ENCODE measurements at places on chromosomes 6 and 20.

DNA sequence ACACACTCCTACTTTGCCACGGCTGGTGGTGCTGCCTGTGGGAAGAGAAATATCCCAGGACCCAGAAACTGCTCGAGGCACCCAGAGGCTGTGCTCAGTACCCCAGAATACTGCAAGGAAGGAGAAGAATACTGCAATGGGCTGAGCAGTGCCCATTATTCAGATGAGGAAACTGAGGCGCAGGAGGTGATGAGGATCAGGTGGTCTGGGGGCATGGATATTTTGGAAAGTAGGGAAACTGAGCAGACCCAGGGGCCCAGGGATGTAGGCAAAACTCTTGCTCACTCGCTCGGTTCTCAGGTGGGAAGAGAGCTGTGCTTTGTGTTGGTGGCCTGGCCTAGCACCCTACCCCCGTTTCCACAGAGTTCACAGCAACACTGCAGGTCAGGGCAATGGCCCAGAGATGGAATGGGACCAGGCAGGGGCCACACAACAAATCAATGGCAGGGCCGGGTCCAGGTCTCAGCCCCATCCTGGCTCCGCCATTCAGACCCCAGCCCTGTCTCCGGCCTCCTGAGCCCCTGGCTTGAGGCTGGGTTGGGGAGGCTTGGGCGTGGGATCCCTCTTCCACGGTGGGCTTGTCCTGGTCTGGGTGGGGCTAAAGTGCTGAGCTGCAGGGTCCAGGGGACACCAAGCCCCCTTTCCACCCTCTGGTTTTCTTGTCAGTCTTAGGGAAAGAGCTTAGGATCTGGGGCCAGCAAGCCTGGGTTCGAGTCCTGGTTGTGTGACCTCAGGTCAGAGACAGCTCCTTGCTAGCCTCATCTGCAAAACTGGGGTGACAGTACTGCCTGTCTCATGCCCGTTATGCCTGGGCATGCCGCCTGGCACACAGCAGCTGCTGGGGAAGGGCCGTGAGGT, 33.9 kb downstream of the SUN5 start:
- DNase-seq, result no peak

DNA sequence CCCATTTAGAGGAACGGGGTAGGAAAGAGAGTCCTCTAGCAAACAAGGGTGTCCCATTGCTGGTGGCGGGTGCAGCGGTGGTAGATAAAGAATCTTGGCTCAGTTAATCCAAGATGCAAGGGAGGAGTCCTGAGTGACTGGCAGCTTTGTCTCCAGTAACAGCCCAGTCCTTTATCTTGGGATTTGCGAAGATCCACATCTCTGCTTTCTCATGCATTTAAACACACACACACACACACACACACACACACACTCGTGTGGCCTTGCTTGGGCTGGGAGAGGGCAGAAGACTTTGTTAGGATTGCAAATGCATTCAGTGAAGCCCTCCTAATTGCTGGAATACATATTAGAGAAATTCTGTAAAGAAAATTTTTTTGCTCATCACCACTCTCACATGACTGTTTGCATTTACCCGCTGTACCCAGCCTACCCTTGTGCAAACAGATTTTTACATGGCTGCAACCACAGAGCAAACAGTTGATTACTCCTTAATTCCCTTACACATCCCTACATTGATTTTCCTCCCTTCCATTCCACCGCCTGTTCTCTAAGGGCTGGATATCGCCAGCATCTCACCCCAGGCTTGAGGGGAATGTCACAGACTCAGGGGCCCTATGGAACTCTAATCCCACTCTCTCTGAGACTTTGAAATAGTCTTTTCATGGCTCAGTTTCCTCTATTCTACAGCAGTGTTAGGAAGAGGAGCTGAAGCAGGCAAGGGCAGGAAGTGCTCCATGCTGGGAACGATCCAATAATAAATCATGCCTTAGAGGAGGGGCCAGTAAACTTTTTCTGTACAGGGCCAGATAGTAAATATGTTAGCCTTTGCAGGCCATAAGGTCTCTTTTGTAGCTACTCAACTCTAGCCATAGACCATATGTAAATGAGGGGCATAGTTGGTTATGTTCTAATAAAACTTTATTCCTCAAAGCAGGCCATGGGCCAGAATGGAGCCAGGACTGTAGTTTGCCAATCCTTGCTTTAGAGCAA, 3.5 kb downstream of the C6orf132 start:
- DNase-seq, result peak; percentile 40

DNA sequence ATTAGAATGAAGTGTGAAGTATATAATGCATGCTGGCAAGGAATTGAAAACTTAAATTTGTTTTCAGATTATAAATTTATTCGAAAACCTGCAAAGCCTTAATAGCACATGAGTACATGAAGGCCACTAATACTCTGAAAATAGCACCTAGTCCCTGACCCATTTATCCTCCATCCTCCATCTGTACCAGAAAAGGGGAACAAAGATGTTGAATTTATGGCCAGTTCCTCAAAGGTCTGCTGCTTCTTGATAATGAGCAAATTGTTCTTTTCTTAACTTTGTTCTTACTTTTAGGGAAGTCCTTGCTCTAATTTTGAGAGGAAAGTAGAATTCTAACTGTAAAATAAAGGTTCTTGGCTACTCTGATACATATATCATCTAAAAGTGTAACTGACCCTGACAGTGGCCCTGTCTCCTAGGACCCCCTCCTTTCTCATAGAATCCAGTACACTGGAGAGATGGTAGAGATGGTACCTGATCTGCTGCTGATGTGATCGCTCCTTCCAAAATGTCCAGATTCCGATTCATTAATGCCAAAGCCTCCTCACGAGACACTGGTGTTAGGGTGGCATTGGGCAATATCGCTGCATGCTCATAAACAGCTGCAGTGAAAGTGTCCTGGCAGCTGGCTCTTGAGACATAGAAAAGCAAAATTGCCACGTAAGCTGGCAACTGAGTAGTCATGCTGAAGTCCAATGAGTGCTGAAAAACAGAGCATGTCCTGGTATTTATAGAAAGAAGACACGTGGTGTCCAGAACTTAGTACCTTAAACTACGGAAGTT, at the start of gene VNN1:
Gene VNN1, minus strand, starts transcription at position 704 of the 783 bp plus-strand sequence. Its CDS starts 20 bp downstream, at position 684.
- DNase-seq, result no peak

DNA sequence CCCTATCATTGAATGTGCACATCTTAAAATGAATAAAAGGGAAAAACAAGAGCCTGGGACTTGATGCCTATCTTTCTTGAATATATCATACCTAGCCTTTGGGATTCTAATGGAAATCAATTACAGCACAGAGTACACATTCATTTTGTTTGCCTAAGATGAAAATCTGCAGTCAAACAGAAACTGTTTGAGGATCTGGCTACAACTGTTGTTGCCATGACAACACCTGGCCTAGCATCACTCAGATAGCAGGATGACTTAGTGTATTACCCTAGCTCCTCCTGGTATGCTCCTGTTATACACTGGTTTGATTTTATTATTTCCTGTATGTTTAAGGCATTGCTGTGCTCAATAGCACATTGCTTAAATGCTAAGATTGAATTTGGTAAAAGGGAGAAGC, 71.5 kb upstream of the LAMP5 start:
- no peak for DNase-seq

- DNase-seq, result no peak
Measured at GRCh38 chr20:13418263-13419229, 197.5 kb downstream of the ISM1 start.

DNA sequence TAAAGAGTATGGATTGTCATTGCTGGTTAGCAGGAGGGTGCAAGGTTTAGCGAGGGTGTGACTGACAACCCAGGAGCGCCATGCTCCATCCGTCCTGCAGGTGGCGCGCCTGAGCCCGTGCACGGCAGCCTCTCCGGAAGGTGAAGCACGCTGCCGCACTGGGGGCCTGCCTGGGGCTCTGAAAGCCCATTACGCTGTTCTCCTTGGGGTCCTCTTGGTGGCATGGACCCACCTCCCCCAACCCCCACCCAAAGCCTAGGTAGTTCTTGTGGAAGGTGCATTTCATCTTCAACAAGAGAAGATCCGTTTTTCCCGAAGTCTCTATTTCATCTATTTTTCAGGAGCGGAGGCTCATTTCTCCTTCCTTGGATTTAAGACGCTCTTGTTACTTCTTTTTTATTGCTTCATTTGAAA, 197.4 kb upstream of the KCNG1 start:
- no peak for DNase-seq

Data from fibroblast of lung (primary cell).